Ascending aorta (tissue), 2 donors: ENCODE measurements at places on chromosomes 3 and 15.
A peak's percentile ranks its signal among the peaks of the same experiment; 100 is the strongest.

- peak; percentile 43 for DNase-seq
Observed at GRCh38 chr15:25245801-25246622, 192.8 kb downstream of the UBE3A start.

GRCh38 chr3:196788528-196788927 is 48.9 kb downstream of the PAK2 start:
- DNase-seq, result no peak

DNA sequence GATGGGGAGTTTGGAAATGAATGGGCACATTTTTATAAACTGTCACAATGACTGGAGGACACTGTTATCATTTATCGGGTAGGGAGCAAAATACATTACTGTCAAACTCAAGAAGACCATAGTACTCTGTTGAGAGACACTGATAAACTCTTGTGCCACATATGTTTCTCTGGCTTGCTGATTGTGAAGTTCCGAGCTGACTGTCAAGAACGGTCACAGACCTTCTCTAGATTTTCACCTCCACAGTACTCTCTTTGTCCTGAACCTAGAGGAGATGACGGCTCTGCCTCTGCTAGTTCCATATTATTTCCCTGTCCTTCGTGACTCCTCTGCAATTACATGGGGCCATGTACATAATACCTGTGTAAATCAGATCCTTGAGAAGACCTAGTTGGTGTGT is 451.9 kb downstream of the LPP start:
- DNase-seq, result no peak

DNA sequence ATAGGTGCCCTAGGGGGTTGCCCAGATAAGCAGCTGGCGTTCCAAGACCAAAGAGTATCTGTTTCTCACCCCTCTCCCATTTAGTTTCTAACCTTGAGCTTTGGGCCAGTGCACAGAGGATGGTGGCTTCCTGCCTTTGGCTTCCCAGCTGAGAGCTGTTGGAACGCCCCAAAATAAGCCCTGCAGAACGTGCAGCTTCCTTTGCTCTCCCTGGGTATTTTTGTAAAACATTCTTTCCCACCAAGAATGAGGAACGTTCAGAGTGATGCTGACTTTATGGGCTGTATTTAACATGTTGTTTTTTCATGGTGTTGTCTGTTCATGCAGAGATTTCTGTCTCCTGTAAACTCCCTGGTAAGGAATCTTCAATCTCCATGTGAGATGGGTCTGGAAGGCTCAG is 63.8 kb downstream of the LPP start:
- no peak for DNase-seq

DNA sequence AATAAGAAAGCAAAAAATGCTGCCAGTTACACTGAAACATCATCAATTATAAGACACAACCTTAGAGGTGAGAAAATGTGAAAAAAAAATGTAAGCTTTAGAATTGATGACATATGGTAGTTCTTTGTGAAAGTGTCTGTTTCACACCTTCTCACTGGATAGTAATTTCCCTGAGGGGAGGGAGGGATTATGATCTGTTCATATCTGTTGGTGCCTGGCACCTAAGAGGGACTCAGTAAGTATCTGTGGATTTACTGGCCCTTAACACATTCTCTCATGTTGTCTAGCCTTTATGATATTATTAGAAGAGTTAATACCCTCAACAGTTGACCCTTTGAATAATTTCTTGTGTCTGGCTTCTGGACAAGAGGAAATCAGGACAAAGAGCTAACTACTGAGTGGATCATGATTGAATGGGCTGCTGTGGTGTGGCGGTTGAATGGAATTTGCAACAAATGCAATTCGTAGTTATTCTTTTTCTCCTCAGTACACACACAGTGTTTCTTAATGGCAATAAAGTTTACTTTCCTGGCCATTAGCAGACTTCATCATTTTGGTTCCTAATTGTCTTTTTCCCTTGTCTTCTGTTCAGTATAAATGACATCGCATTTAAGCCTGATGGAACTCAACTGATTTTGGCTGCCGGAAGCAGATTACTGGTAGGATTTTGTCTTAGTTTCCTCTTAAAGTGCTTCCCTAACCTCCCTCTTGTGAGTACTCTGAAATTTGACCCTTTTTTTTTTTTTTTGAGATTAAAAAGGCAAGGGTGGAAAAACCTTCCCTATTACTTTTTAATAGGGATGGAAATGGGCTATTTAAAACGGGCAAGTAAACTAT is 9.5 kb downstream of the IFT122 start:
- no peak for DNase-seq

GRCh38 chr15:65730549-65731172 is 61.4 kb downstream of the DENND4A start:
- DNase-seq, result no peak

DNA sequence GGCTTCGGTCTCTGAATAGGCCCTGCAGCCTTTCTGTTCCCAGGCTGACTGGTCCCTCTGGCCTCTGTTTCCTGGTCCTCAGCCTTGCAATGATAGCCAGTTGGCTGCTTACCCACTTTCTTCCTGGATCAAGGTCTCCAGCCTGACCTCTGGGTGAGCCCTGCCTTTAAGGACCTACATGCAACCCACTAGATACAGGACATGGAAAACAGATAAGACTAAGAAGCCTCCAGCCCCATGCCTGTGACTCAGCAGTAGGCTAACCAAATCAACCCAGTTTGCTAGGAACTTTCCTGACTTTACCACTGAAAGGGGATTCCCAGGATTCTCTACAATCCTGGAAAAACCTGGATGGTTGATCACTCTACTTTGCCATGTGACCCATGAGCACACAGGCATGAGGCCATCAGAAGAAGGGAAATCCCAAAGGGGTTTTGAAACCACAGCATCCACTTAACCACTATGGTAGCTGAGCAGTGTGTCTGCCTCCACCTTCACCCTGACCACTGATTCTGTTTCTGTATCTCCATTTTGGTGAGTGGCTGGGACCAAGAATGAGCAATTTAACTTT is 188.1 kb downstream of the CHST2 start:
- no peak for DNase-seq

DNA sequence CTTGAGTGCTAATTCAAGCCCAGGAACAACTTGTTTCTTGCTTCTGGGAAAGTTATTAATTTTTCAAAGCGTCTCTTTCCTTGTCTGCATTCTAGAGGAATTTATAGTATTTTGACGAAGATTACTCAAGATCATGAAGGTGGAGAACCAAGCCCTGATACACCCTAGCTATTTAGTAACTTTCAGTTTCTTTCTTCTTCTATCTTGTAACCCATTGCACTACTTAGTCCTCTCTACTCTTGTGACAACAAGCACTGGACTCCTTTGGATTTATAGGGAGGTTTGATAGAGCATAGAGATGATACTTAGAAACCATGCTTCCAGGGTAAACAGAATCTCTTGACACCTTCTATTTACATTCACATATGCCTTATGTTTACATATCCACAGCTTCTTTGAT is 203.3 kb upstream of the GRM7 start:
- no peak for DNase-seq
